Epithelial cell of esophagus (primary cell): ENCODE measurements at places on chromosomes 1 and 21.

GRCh38 chr21:44582055-44582454, 1.7 kb upstream of the KRTAP10-5 start:
- no peak for DNase-seq

GRCh38 chr1:41673378-41673777, 188.9 kb upstream of the EDN2 start:
- DNase-seq = no peak

DNA sequence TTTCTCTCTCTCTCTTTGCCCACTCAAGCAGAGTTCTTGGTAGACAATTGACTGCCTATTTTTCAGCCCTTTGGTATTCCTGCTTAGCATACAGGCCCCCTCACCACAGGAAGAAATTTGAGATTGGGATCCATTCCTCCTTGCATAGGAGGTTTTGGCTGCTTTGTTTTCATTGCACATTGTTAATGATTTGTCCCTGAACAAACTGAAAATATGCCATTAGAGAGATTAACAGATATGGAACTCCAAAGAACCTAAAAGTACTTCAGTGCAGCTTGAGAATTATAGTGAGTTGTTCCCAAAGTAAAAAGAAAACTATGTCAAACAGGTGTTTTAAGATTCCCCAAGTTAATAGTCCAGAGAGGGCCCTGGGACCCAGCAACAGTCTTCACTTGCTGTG, 200.0 kb downstream of the TTLL7 start:
- no peak for DNase-seq

- no peak for DNase-seq
Measured at GRCh38 chr1:56436912-56437417, 142.4 kb downstream of the PLPP3 start.

GRCh38 chr1:83787246-83787998, 211.5 kb downstream of the TTLL7 start:
- no peak for DNase-seq

- DNase-seq = peak; percentile 97
Measured at GRCh38 chr1:27011058-27011764, 1.4 kb downstream of the TENT5B start.

- DNase-seq = peak; percentile 97
Measured at GRCh38 chr1:201310986-201311355, 27.7 kb downstream of the PKP1 start.

- DNase-seq = no peak
Measured at GRCh38 chr1:29607236-29607635, 370.9 kb downstream of the PTPRU start.

DNA sequence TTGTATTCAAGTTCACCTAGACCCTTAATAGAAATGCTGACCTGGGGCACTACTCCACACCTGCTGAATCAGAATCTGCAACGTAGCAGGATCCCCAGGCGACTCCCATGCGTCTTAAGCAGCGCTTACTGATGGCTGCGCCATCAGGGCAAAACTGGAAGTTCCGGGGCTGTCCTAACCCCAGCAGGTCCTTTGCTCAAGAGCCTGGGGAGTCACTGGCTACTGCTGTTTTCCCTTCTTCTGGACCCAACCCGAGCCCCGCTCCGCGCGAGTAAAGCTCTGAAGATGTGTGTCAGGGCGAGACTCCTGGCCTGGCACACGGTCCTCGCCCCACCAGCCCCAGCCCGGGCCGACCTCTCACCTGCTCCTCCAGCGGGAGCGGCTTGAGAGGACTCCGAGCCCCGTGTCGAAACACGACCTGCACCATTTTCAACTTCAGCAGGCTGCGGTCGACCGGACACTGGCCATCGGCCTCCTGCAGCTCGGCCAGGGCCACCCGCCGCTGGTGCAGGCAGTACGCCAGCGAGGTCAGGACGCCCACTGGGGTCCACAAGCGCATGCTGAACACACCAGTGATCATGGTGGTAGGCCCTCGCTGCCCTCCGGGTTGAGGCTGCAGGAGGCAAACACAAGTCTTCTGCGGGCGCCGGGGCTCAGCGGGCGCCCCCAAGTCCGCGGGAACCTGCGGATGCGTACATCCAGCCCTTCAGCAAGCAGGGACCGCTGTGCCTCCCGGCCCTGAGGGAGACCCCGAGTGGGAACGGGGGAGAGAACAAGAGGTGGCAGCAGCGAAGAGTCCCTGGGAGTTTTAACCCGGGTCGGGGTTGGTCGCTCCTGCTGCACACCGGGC, 630 bp downstream of the ACP6 start:
- DNase-seq = peak; percentile 78

DNA sequence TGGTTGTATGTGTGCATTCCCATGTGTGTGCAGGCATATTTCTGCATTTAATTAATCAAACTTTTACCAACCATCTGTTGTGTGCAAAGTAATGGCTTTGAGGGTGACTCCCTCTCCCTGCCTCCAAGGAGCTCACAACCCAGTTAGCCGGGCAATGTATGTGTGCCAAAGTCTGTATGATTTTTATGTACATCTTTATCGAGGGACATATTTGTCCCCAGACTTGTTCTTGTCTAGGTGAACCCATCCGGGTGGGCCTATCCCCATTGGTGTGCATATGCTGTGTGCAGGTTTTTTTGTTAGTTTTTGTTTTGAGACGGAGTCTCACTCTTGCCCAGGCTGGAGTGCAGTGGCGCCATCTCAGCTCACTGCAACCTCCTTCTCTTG, 1.8 kb downstream of the SYTL1 start:
- DNase-seq = no peak

- DNase-seq = peak; percentile 74
Measured at GRCh38 chr1:214584805-214585766, 17.9 kb upstream of the CENPF start.

DNA sequence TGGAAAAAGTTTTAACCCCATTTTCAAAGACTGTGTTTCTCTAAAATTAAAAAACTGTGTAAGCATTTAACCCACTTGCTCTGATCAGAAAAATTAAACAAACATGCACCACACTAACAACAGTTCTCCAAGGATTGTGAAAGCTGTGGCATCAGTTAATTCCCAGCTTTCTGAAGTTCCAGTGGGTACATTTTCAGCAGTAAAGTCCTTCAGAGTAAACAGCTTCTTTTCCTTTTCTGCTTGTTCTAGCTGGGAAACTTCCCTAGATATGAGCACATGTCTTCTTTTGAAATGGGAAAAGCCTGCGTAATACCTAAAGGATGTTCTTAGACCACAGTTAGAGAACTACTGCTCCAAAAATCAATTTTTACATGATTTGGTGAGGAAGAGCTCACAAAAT, 11.1 kb downstream of the PRRX1 start:
- DNase-seq = no peak

DNA sequence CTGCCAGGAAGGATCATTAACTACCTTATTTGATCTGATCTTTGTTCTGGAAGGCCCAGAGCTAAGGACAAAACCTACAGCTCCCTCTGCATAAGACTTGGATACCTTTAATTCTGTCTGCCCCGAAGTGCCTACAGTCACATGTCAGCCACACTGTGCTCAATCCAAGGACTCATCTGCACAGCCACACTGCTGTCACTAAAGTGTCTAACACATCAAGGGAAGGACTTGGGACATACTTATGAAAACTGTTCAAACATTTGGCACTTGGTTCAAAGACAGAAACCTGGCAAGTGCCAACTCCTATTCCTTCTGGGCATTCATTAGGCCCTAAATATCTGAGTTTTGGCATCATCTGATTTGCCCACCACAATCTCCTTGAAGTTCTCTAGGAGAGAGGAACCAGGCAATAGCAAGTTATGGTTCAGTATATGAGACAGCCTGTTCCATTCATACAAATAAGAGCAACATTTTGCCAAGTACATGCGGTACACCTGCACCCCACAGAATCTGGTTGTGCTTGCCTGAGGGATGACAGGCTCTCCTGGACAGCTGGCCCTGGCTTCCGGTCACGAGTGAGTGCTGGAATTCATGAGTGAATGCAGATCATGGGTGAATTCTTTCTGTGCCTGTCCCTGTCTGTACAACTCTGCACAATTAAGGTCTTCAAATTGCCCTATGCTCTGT, 105.9 kb downstream of the KCNK1 start:
- DNase-seq = no peak

GRCh38 chr1:147062956-147063355, 109.3 kb downstream of the PRKAB2 start:
- DNase-seq = no peak

GRCh38 chr1:77370583-77371306, 88.9 kb downstream of the AK5 start:
- peak; percentile 13 for DNase-seq

DNA sequence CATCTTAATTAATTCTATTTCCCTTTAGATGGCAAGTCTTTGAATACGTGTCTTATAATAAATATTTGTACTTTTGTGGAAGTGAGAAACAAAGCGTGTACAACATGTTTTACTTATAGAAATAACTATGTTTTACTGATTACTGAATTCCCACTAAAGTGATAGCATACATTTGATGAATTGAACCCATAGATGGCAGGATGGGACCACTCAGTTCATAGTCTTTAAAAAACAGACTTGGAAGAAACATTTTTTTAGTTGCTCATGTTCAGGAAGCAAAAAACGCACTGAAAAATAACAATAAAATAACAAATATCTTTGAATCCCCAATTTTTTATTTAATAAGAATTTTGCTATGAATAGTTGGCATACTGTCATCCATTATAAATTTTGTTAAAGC, 507.1 kb upstream of the ZRANB2 start:
- DNase-seq = peak; percentile 29

DNA sequence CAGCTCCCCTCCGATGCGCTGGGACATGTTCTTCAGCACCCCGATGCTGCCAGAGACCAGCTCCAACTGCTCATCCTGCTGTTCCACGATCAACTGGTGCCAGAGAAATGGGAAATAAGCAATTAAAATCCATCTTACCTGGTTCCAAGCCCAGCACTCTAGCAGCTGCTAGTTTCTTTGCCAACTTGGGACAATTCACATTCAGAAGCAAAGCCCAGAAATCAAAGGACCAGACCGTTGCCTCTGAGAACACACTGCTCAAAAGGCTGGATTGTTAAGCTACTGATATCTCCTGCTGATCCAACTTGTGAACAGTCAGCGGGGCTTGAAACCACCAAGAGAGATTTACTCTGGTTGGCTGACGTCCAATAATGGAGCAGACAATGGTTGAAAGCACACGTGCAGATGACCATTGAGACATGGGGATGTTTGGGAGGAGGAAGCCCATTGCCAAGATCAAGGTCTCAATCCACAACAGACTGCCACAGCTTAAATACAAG, 34.4 kb downstream of the STX6 start:
- DNase-seq = no peak

GRCh38 chr1:173418107-173418985, 58.8 kb upstream of the PRDX6 start:
- peak; percentile 14 for DNase-seq

- peak; percentile 66 for DNase-seq
Measured at GRCh38 chr1:23791516-23792047, 637 bp downstream of the LYPLA2 start.

DNA sequence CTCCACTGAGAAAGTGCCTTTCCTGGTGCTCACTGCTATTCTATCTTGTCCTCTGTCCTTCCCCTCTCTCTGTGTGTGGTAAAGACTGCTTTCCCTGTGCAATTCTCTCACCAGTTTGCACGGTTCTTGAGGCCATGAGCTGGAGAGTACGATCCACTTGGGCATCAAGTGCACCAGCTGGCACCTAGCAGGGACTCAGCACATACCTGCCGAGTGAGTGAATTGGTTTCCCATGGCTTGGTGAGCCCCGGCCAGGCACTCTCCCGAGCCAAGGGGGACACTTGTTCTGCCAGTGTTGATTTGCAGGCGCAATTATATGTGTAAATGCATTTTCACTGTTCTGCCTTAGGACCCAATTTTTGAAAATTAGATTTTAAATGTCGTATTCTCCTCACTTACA, 313.5 kb downstream of the DISC1 start:
- no peak for DNase-seq

DNA sequence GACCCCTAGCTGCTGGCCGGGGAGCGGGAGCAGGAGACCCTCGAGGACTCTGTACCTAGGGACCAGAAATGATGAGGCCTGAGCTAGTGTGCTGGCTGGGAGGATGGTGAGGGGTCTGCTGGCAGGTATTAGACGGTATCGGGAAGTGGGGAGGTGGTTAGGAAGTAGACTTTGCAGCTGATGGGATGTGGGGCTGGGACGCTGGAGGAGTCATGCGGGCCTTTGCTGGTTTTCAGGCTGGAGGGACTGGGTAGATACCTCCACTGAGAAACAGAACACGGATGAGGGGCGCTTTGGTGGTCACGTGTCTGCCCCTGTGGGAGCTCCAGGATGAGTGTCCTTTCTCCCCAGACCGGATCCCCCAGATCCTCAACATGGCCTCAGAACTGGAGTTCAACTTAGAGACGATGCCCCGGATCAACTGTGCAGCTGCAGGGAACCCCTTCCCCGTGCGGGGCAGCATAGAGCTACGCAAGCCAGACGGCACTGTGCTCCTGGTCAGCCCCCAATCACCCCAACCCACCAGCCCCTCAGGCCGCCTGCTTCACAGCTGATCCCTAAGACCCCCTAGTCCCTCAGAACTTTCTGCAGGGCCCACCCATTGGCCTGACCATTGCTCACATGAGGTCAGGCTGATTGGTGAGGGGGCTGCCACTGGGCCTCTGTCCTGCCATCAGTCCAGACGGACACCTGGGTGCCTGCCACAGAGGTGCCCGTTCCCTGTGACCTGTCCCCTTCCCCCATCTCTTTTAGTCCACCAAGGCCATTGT, 8.0 kb downstream of the TIE1 start:
- no peak for DNase-seq

DNA sequence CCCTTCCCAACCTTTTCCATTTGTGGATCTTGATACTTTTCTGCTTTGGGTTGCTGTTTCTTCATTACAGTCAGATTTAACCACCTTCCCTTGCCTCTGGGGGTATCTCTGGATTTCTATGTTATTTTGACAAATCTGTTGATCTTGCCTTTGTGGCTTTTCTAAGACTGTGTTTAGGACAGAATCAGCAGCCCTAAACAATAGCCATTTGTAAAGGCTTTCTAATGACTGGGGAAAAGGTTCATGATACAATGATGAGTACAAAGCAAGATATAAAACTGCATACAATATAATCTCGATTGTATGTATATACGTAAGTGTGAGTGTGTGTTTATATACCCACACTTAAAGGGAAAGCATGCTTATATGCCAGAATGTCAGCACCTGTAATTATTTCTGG, 27.8 kb downstream of the FAM20B start:
- DNase-seq = no peak

DNA sequence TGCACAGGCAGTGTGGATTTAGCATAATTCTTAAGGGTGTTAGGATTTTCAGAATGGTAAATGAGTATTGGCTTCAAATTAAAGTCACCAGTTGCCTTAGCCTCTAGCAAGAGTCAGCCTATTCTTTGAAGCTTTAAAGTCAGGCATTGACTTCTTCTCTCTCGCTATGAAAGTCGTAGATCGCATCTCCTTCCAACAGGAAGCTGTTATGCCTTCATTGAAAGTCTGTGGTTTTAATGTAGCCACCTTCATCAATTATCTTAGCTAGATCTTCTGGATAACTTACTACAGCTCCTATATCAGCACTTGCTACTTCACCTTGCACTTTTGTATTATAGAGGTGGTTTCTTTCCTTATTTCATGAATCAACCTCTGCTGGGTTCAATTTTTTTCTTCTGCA, 320.2 kb downstream of the PTPRC start:
- DNase-seq = no peak

DNA sequence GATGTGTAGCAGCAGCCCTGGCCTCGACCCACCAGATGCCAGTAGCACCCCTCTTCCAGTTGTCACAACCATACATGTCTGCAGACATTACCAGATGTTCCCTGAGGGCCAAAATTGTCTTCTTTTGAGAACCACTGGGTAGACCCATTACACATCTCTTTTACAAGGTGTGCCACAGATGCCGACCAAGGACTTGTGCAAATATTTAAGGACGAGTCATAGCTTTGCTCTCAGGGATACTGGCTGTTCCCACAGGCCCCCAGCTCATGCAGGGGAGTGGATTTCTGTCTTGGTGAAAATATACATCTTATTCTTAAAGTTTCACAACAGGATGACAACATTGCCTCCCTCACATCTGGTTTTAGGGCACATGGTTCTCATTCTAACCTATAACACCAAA, 59.4 kb upstream of the ZBTB18 start:
- DNase-seq = no peak
